Activated naive CD8-positive, alpha-beta T cell treated with anti-CD3 and anti-CD28 coated beads for 36 hours (primary cell): ENCODE measurements at places on chromosomes 5 and 9. TPM values are rescaled to one million over a fixed set of nuclear protein-coding genes. Genes with fewer than 3 reads are reported as not detected.

DNA sequence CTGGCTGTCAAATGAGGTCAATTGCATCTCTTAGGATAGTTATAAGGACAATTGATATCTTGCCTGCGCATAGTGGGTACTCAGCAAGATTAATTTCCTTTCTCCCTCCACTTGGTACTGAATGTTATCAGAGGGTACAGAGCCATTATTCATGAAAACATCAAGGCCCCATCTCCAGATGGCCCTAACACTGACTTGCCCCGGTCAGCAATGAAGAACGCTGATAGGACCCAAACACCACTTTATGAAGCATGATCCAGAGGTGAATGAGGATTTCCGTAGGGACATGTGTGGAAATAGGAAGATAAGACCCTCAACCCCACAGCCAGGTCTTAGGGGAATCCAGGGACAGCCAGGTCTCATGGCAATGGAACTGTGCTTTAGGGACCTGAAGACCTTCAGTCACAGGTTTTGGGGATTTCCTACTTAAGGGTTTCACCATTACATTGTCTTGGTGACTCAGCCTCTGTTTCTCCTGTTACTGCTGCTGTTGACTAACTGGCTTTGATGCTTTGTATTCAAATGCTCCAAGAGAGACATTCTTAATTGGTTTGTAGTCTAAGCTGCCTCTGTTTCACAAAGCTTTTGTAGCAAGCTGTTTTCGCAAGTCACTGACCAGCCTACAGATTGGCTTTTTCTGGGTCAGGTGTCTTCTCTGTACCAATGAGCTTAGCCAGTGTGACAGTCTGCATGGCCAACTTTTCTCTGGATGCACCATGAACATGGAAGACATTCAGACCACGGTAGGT is 35.3 kb upstream of the IQGAP2 start:
- DNase-seq: peak; percentile 14

Gene CD14
- 0.58 TPM for total RNA-seq

DNA sequence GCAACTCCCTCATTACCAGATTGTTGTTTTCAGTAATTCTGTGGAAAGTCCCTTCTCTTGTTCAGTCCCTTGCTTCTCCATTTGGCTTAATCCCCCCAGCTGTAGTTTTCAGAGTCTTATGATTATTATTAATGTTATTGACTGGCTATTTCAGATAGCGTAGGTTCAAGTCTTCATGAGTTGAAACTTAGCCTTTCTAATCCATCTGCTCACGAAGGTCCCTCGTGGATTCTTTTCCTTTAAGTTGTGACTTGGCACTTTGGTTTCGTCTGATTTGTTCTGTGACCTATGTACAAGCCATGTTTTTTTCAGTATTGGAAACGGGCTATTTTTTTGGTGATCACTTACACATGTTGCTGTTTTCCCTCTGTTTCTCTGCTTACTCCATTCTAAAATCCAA is 260.3 kb downstream of the TMEM167A start:
- DNase-seq: no peak

Gene MLANA
- total RNA-seq: not detected

Gene ECSCR
- 0.36 TPM for total RNA-seq

DNA sequence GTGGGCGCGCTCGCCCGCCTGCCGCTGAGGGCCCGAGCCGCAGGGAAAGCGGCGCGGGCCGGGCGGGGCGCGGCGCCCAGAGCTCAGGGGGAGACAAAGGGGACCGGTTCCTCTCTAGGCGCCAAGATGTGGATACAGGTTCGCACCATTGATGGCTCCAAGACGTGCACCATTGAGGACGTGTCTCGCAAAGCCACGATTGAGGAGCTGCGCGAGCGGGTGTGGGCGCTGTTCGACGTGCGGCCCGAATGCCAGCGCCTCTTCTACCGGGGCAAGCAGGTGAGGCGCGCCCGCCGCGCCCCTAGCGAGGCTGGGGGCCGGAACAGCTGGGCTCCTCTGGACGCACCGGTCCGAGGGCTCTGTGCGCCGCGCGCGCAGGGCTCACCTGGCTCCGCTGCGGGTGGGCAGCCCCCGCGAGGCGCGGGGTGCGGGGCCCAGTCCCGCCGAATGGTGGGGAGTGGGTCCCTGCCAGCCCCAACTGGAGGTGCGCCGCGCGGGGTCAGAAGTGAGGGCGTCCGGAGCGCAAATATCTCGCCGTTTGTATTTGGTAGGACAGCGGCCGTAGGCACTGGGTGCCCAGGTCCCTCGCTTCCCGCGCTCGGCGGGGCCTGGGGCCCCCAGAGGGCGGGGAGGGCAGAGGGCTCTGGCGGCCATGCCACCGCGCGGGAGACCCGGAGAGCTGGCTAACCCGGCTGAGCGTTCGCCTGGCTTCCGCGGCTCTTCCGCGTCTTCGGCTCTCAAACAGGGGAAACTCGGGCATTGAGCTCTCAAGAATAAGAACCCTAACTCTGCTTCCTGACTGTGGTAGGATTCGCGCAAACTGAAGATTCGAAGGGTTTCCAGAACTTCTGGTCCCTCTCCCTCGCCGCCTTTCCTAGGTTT is 607 bp downstream of the UHRF2 start:
- DNase-seq: peak; percentile 47

Gene NRG2
- 0.10 TPM for total RNA-seq

DNA sequence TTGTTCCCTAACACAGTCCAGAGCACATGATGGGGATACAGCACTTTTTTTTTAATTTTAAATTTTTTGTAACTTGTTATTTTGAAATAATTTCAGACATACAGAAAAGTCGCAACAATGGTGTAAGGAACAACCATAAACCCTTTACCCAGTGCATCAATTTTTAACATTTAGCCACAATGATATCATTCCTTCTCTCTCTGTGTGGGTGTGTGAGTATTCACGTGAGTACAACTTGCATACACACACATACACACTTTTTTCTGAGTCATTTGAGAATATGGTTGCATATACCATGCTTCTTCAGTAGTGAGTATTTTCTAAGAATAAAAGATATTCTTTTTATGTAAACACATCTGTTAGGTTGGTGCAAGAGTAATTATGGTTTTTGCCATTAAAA is 135.2 kb downstream of the ARHGAP26 start:
- no peak for DNase-seq

DNA sequence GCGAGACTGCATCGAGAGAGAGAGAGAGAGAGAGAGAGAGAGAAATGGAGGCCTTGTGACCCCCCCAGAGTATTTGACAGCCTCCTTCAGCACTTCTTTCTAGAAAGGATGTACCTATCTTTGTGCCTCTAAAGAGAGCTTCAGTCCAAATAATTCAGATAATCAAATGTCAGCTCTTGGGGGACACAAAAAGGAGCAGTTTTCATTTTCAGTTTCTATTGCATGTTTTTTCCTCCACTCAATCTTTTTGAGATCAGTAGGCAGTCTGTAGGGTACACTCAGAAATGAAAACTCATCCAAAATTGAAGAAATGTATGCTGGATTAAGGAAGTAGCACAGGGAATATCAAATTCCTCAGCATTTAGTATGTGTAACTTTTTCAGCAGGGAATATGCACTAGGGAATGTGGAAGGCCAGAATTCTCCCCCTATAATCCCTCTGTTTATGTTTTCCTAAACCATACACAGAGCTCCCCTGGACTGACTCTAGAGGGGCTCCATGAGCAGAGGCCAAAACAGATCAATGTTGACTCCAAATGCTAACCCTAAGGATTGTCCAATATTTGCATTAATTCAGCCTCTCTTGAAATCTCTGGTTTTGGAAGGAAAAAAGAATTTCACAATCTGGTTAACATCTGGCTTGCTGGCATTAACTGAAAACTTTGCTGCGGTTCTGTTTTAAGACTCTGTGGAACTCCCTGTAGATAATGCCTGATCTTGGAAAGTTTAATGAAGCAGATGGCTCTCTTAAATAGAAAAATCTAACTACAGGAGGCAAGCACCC is 250.1 kb downstream of the CEMIP2 start:
- no peak for DNase-seq

DNA sequence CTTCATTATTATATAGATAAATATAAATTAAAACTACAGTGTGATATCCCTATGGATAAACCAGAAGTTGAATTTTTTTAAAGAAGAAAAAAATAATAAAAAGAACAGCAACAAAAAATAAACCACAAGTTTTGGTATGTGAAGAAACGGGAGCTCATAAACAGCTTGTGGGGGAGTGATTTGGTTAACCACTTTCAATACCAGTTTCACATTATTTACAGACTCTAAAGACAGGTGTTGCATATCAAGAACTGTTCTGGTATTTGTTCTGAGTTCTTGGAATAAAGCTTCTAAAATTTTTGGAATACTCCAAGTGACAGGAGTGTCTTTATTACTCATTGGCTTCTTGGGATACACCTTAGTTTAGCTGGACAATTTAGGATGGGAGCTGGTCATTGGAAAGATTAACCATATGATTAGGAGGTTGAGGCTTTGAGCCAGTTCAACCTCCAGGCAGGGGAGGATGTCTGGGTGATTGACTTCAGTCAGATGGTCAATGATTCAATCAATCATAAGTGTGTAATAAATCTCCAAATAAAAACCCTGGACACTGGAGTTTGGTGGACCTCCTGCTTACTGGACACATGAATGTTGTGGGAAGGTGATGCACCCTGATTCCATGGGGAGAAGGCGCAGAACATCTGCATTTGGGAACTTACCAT is 2223.1 kb upstream of the C9orf72 start:
- DNase-seq: no peak

- DNase-seq: no peak
These were observed 7.2 kb downstream of the KDM4C start for GRCh38 chr9:6764950-6765349.

- DNase-seq: no peak
These were observed 80.5 kb downstream of the RFK start for GRCh38 chr9:76313771-76314170.

GRCh38 chr9:125296843-125297372 is 35.3 kb downstream of the GAPVD1 start:
- no peak for DNase-seq

GRCh38 chr9:90142580-90142979 is 500.0 kb downstream of the DIRAS2 start:
- DNase-seq: peak; percentile 7

Gene WDR38
- not detected for total RNA-seq

DNA sequence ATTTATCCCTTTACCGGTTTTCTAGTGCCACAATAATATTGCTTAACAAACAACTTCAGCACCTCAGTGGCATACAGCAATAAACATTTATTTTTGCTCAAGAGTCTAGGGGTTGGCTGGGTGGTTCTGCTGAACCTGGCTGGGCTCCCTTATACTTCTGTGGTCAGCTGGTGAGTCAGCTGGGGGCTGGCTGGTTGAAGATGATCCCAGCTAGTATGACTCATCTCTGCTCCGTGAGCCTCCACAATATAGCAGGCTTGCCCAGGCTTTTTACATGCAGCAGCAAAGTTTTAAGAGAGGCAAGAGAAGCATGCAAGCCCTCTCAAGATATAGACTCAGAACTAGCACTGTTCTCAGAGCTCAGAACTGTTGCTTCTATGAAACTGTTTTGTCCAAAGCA is 523.5 kb upstream of the CLINT1 start:
- DNase-seq: peak; percentile 47

- DNase-seq: no peak
These were observed 5.0 kb upstream of the TEX48 start for GRCh38 chr9:114687034-114687433.

DNA sequence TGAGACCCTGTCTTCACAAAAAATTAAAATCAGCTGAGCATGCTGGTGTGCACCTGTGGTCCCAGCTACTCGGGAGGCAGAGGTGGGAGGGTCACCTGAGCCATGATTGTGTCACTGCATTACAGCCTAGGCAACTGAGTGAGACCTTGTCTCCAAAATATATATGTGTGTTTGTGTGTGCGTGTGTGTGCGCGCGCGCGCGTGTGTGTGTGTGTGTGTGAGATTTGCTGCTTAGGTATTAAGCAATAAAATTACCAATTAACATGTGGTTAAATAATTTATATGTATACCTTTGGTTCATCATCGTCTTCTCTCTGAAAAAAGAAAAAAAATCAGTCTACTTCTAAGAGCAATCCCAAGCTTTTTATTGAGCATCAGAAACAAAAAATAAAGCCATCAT is 86.0 kb upstream of the FSD1L start:
- DNase-seq: no peak

Gene SLC6A19
- not detected for total RNA-seq

DNA sequence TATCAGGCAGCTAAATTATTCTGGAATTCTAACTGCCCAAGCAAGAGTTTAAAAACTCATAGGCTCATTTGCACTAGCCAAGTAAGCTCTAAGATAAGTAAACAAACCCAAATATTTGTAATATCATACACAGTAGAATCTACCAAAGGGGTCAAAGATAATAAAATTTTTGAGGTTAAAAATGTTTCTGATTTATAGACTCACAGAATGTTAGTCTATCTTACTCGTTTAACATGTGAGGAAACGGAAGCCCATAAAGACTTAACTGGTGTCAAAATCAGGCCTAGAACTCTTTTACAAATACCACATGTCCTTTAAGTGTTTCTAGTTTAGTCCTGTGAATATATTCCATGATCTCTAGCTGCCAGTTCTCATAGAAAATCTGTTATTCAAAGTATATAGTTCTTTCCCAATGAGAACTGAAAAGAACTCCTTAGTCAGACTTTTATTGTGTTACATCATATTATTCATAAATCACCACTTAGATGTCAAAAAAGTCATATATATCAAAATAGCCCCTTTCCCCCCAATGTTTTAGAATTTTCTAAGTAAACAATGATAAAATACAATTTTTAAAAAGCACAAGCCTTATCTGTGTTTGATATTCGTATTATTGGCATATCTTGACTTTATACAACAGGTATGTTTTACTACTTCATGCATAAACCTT is 13.9 kb downstream of the RAB14 start:
- DNase-seq: no peak

Gene OCLN
- total RNA-seq: 0.40 TPM

Gene KIF20A
- total RNA-seq: 59.1 TPM

DNA sequence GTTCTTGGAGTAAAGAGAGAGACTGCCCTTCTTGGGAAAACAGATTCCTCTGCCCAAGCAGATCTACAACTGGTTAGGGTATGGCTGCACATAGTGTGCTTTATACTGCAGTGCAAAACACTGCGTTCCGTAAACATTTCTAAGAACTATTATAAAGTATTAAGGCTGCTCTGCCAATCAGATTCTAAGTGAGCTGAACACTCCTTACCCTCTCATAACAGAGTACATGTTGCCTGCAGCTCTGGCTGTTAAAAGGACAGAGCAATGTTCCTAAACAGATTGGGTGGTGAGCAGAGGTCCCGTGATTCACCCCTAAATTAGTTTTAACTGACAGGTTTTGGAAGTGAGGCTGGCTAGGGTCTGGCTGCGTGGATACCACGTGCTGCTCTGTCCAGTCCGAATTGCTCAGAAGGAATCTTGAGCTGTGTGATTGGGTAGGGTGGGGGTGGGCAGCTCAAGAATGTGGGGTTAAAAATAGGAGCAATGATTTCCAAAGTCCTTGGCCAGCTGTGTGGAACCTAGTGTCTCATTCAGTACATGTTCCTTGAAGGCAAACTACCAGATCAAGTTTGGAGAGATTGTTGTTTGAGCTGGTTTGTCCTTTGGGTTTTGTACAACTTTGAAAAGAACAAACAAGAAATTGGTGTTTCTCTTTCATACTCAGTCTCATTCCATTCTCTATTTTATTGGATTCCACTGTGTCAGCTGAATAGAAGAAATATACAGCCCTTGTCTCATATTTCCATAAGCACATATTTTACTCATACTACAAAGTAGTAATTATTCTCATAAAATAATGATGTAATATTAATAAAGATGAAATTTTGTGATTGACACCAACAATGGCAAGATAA is 497.6 kb upstream of the CD180 start:
- DNase-seq: no peak
